ENCODE measurements at places on chromosomes 2 and 18.
A peak's percentile ranks its signal among the peaks of the same experiment; 100 is the strongest.

DNA sequence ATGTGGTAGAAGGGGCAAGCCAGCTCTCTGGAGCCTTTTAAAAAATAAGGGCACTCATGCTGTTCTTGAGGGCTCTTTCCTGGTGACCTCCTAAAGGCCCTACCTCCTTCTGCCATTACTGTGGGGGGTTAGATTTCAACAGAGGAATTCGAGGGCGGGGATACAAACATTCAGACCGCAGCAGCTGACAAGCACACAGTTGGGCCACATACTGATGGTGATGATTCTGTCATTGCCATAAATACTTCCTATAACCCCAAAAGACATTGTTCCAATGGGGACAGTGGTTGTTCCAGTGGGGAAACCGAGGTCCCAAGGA, 67.0 kb downstream of the TSHZ1 start:
- no peak for DNase-seq

DNA sequence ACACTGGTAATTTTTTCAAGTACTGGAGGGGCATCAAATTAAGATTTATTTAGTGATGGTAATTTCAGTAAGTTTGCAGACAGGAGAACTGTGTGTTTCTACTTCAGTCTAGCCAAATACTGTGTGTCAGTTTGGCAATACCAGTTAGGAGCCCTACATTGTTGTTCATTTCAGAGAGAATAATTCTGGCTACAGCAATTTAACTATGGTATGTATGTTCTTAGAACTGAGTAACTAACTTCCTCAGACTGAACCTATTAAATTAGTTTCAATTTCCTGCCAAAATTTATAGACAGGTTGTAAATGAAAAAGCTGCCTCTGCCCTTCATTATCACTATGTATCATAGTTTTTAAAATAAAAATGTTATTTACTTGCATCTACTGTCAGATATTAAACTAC, 332.4 kb downstream of the PARD3B start:
- DNase-seq = no peak

- peak; percentile 58 for DNase-seq
These were observed 407.0 kb downstream of the DSEL start for GRCh38 chr18:67109535-67109934.

GRCh38 chr2:45885171-45885621, 233.7 kb downstream of the PRKCE start:
- DNase-seq = no peak

- peak; percentile 94 for DNase-seq
These were observed 6.7 kb upstream of the SDC1 start for GRCh38 chr2:20231598-20232026.

- no peak for DNase-seq
These were observed 22.0 kb upstream of the INHBB start for GRCh38 chr2:120323807-120324399.

- no peak for DNase-seq
These were observed 16.9 kb upstream of the RNU4ATAC start for GRCh38 chr2:121513597-121514333.

- no peak for DNase-seq
These were observed 93.1 kb downstream of the TNFRSF11A start for GRCh38 chr18:62418258-62418657.

DNA sequence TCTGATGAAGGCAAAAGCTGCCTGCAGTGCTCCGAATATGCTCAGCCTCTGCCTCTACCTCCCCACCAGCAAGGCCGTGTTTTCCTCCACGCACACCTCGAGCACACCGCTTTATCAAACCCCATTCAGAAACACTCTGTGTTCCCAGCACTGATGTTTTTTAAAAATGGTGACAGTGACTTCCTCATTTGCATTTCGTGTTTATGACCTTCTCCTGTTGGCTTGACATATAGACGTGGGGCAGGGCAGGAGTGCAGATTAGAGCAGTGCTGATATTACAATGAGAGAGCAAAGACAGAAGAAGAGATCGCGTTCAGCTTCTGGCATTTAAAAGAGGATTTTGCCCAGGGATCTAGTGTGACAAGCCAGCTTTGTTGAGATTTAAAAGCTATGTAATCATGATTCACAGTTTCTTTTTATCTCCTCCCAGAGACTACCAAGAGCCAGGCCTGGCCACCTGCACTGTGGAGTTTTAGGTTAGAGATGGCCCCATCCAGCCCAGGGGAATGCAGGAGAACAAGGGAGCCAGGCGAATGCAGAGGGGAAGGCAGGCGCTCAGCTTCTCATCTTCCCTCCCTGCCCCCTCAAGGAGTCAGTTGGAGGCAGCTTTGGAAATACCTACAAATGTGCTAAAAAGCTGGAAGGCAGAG, 61.5 kb upstream of the NEDD4L start:
- peak; percentile 26 for DNase-seq

Measured in NCI-H146 (cell line).